T-helper 1 cell (primary cell): ENCODE measurements at places on chromosomes 5 and 9.

- DNase-seq: no peak
Observed at GRCh38 chr9:120603591-120603990, 23.6 kb upstream of the CDK5RAP2 start.

- DNase-seq: no peak
Observed at GRCh38 chr9:105290954-105291353, 46.5 kb downstream of the SLC44A1 start.

DNA sequence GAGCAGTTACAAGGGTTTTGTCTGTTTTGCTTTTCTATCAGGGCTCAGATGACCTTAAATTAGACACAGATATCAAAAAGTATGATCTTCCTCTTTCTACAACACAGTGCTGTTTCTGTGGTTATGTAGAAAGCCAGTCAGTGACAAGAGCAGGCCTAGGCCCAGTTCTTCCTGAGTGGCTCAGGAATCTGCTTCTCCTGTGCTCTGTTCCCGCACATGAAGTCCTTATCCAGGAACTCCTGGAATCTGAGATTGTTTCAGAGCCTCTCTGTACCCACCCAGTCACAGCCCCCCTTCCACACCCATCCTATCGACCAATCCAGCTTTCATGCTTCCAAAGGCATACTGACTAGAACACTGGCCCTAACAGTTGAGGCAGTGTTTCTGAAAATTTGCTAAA, 40.4 kb upstream of the SMU1 start:
- DNase-seq: no peak

DNA sequence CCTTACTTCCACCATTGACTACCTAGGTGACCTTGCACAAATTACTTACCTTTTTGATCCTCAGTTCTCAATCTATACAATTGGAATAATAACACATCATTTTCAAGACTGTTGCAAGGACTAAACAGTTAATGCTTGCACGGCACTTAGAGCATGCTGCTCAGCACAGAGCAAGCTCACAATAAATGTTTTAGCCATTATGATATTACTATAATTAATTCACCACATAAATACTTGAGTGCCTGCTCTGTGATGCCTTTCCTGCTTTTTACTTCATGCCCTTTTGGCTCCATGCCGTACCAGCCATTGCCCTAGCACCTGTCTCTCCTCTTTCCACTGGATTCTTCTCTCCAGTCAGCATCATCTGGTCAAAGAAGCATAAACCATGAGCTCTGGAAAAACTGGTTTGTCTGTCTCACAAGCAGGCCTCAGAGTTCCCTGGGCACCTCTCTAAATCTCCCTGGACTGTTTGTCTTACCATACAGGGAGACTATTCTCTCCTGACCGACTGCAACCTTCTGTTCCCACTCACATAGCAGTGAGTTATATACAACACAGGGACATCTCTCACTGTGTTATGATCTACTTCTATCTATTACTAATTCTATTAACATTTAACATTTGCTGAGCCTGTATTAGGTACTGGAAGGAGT, 260.4 kb upstream of the ADRA1B start:
- DNase-seq: no peak

- DNase-seq: no peak
Observed at GRCh38 chr9:13279284-13280141, at the start of gene MPDZ. TSS of gene MPDZ (minus strand) at chr9:13279692. CDS start at chr9:13250315, 29,377 bp downstream.

GRCh38 chr5:167895899-167896659, 395.4 kb upstream of the WWC1 start:
- no peak for DNase-seq

- DNase-seq: no peak
Observed at GRCh38 chr5:176901260-176902101, 2.3 kb upstream of the HK3 start.

GRCh38 chr9:106697750-106698502, 165.0 kb upstream of the ZNF462 start:
- no peak for DNase-seq

GRCh38 chr9:25449503-25449902, 228.7 kb downstream of the TUSC1 start:
- no peak for DNase-seq

- no peak for DNase-seq
Observed at GRCh38 chr5:110342683-110343082, 383.8 kb downstream of the TMEM232 start.

DNA sequence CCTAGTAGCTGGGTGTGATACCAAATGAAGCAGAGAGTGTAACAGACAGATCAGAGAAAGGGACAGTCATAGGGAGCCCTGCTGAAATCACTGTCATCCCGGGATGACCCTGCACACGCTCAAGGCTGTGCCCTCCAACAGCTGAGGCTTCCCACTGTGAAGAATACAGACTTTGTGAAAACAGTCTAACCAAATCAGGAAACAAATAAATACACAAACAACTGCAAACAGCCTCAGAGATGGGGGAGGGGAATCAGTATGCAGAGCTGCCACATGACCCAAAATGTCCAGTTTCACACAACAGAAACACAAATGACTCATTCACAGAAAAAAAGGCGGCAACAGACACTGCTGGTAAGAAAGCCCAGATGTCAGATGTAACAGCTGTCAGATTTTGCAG, 101.9 kb downstream of the ADAMTS2 start:
- DNase-seq: peak; percentile 13

DNA sequence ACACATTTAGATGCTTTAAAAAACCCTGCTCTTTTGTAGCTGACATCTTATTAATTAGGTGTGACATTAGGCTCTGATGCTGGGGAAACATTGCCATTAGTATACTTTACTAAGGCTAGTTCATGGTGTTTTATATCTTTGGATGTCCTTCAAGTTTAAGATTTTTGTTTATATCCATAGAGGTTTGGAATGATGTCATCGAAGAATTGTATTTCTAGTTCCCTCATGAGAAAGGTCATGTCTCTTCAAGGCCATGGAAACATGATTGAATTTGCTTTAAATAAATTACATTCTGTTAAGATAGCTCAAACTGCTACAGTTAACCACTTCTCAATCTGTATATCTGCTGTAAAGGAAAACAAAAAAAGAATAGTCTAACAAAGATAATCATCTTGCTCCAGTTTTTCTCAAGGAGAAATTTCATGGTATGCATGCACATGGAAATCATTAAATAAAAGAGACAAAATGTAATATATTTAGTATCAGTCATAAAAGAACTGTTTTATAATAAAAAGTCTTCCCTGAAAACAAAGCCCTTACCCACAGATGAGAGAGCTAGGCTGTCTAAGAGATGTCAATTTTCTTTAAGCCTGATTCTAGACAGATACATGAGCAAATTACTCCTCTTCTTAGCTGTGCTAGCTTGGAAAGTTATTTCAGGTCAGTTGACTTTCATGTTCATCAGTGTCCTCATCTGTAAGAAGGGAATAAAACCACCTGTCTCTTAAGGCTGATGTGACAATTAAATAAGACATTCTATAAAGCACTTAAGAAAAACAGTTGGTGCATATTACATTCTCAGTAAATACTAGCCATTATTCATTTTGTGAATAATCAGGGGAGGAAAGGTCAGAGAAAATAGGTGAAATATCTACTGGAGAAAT, 25.0 kb upstream of the STARD4 start:
- DNase-seq: no peak

GRCh38 chr5:62371409-62371808, 32.3 kb downstream of the DIMT1 start:
- no peak for DNase-seq

- DNase-seq: no peak
Observed at GRCh38 chr9:136305804-136306203, 1.9 kb upstream of the CCDC187 start.

- DNase-seq: no peak
Observed at GRCh38 chr5:41482715-41483114, 27.7 kb downstream of the PLCXD3 start.

DNA sequence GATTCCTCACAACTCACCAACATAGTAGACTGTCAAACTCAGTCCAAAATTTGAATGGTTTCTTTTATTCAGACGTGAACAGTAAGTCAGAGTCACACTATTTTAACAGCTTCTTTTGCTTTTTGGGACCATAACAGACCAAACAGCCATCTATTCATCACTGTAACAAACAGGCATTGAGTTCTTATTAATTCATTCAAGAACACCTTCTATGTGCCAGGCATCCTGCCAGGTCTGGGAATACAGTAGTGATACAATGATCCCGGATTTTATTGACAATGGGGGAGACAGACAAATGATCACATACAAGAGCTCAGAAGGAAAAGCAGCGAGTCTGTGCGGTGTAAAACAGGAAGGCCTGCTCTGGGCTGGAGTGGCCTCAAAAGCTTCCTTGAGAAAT, 153.3 kb upstream of the ERCC6L2 start:
- DNase-seq: no peak

- no peak for DNase-seq
Observed at GRCh38 chr5:128988476-128988875, 23.2 kb downstream of the SLC27A6 start.

- DNase-seq: no peak
Observed at GRCh38 chr9:77598524-77598923, 49.6 kb downstream of the GNA14 start.

GRCh38 chr5:39024005-39024404, 50.2 kb downstream of the RICTOR start:
- DNase-seq: no peak

DNA sequence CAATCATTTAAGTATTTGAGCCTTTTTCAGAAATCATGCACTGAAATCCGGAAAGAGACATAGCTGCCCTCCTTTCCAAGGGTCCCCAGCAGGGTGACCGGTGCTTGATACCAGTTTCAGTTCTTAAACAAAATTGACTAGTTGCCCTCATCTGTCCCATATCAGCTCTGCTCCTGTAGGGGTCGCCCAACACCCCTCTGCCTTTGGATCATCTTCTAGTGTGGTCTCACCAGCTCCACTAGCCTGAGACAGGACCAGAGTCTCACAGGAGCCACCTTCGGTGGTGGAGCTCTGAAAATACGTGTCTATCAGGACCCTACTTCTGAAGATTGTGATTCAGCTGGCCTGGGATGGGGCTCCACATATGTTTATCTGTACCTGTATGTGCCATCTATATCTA, 428.2 kb downstream of the ENC1 start:
- no peak for DNase-seq

DNA sequence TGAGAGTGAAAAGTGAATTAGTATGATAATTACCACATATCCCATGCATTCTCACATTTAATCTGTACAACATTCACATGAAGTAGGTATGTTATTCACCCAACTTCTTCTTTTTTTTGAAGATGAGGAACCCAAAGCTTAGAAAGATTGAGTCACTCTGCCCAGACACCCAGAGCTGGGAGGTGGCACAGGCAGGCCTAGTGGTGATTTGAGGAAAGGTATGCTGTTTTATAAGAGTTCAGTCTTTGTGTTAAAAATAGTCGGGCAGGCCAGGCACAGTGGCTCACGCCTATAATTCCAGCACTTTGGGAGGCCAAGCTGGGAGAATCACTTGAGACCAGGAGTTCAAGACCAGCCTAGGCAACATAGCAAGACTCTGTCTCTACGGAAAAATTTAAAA, 285.3 kb downstream of the NR3C1 start:
- no peak for DNase-seq

DNA sequence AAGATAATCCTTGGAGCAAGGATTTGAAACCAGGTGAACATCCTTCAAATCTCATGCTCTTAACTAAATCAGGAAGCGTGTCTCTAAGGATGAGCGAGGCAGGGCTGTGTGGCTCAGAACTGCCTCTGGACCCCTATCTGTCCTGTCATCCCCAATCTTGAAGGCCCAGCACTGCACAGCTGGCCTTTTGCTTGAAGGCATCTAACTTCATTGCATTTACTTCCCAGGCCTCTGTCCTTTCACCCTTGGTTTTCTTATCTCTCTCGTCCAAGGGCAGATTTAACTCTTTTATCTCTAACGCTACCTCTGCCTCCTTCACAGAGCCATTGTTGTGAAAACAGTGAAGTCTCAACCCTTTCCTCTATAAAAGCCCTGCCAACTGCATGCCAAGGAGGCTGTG, 83.8 kb downstream of the UGCG start:
- no peak for DNase-seq

- no peak for DNase-seq
Observed at GRCh38 chr5:124140060-124140459, 606.4 kb downstream of the ZNF608 start.

DNA sequence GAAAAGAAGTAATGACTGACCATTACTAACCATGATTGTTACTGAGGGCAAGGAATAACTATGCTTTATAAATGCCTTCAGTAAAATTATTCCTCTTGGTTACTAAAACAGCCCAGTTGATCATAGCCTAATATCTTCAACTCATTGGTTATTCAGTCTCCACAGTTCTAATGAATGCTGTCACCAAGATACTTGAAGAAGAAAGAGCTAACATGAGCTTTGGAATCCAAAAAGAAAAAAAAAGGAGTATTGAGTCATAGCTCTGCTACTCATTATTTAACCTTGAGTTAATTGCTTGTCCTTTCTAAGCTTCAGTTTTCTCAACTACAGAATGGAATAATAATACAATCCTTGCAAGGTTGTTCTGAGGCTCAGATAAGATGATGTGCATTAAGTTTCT, 187.7 kb downstream of the BRINP1 start:
- no peak for DNase-seq

GRCh38 chr9:14660721-14661120, 32.5 kb downstream of the ZDHHC21 start:
- no peak for DNase-seq

- no peak for DNase-seq
Observed at GRCh38 chr9:36997414-36997813, 36.7 kb downstream of the PAX5 start.
